ENCODE measurements at places on chromosomes 1 and 21.

DNA sequence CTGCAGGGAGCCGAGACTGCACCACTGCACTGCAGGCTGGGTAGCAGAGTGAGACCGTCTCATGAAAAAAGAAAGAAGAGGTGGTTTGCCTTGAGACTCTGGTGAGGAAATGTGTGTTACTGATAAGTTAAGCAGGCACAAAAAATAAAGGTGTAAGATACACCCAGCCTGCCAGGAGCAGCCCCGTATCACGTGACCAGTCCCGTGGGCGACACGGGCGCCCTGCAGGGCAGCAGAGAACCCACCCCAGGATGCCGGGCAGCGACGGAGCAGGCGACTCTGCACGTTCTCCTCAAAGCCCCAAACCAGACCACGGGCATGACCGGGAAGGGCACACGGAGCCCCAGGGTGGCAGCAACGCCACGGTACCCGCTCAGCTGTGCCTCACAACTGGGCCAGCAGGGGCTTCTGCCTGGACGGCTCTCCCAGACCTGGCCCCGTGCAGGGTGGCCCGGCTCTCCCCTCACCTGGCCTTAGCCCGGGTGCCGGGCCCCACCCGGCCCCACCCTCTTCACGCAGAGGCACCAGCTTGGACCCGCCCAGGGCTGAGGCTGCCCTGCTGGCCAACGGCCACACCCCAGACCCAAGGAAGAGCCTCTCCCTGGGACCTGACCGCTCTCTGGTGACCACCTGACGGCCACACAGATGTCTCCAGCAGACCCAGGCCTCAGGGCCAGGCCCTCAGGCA lies 8.1 kb upstream of the TNFRSF4 start:
- DNase-seq, result no peak

GRCh38 chr1:110771245-110772022 lies 96.7 kb upstream of the KCNA3 start:
- no peak for DNase-seq

DNA sequence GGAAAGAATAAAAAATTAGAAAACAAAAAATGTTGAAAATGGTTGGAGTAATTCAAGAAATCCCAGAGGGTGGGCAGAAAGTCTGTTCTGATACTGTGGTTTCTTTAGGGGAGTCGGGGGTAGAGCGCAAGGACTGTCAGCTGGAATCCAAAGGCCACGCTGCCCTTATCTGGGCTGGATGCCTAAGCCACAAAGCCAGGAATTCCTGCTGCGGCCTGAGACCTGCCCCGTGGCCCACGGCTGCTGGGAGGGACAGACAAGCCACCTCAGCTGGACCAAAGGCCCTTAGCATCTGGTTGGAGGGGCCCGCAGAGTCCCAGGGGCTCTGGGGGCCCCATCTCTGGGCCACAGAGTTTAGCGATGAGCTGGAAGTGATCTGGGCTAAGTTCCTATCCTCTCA lies 60.2 kb downstream of the DMRTB1 start:
- DNase-seq, result no peak

- no peak for DNase-seq
These were observed 9.4 kb upstream of the SEC16B start for GRCh38 chr1:177979272-177979671.

DNA sequence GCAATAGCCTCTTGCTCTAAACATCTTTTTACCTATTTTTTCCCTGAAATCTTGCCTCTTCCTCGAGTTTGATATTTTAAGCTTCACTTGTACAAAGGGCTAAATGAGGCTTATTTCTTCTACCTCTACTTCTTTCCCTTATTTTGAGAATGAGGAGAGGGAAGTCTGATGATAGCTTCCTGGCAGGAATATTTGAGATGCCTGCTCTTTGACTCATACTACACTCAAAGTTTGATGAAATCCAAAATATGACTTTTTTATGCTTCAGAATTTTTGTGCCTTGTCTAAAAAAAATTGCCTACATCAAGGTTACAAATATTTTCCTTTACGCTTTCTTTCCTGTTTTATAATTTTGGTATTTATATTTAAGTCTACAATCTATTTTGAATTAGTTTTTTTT lies 624.4 kb upstream of the PLXNA2 start:
- no peak for DNase-seq

GRCh38 chr1:202632241-202632640 lies 78.0 kb downstream of the SYT2 start:
- DNase-seq, result no peak

GRCh38 chr21:14771593-14771992 lies 225.5 kb upstream of the SAMSN1 start:
- DNase-seq, result no peak

GRCh38 chr1:230487773-230488428 lies 61.8 kb upstream of the PGBD5 start:
- no peak for DNase-seq

- peak; percentile 51 for DNase-seq
These were observed 669 bp downstream of the XPR1 start for GRCh38 chr1:180632326-180633056.

GRCh38 chr1:61370913-61371279 lies 288.5 kb downstream of the NFIA start:
- no peak for DNase-seq

DNA sequence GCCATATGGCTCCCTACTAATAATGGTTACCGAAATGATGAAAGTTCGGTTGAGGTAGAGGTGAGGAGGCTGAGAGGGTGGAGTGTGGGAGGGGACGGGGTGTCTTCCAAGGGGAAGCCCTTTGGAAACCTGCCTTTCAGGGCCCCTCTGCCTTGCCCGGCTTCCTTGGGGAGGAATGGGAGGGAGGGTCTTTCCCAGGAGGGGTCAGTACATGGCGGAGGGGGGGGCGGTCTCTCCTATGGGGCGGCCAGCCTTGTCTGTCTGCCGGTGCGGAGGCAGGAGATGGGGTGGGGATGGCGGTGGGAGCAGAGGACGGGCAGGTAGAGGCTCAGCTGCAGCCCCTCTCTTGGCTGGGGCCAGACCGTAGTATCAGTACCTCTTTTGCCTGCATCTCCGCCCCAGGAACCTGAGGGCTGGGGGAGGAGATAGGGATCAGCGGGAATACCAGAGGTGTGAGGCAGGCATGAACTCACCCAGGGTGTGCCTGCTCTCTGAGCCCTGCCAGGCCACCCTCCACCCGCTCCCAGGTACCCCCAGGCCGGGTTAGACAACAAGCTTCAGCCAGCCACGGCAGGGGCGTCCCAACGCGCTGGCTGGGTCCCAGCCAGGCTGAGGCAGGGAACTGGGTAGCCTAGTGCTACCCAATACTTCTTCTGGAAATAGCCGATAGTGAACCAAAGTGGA lies 79.4 kb upstream of the POU3F1 start:
- no peak for DNase-seq

DNA sequence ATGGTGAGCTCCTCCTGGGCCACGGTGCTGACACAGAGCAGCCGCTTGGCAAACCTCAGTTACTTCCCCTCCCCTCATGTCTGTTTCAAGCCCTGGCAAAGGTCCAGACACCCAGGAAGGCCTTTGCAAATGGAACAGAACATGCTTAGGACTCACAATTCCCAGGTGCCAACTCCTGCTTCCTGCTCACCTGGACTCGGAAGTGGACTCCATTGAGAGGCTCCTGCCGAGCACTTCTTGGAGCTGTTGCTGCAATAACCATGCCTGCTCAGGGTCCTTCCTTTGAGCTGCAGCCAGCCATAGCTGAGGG lies 10.7 kb downstream of the DCST2 start:
- DNase-seq, result no peak

DNA sequence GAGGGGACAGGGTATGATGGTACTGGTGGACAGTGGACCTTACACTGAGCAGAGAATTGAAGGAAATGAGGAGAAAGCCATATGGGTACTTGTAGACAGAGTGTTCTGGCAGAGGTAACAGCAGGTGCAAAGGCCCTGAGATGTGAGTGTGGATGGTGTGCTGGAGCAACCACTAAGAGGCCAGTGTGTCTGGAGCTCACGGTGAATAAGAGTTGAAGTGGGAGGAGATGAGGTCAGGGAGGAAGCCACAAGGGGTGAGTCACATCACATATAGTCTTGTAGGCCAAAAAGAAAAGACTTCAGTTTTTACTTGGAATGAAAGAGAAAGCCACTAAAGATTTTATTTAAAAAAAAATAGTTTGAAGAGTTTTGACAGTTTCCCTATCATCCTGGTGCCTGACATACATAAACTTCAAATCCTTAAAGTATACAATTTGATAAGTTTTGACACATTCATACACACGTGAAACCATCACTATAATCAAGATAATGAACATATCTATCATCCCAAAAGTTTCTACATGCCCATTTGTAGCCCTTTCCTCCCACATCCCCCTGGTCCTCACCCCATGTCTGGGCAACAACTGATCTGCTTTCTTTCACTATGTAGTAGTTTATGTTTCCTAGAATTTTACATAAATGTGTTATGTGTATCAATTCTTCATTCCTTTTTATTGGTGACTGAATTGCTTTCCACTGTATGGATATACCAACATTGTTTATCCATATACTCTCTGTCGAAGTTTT lies 148.4 kb downstream of the GPATCH2 start:
- DNase-seq, result no peak

- DNase-seq, result no peak
These were observed 5.5 kb upstream of the IFNGR2 start for GRCh38 chr21:33397717-33398116.

- no peak for DNase-seq
These were observed 43.9 kb upstream of the FOXO6 start for GRCh38 chr1:41317361-41317760.

DNA sequence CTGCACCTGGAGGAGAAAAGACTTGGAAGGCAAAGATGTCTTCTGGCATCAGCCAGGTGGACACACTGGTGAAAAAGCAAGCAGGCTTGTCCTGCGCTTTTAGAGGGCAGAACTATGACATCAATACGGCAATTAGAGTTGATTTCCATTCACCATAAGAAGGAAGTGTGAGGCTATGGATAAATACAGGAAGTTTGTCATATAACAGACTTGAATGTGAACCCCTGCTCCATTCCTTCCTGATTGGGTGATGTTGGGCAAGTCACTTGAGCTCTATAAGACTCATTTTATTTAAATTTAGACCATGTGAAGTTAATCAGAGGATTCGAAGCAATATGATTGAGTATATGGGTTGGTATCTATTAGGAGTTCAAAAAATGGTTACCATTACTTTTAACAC lies 137.8 kb downstream of the PLPP3 start:
- no peak for DNase-seq

DNA sequence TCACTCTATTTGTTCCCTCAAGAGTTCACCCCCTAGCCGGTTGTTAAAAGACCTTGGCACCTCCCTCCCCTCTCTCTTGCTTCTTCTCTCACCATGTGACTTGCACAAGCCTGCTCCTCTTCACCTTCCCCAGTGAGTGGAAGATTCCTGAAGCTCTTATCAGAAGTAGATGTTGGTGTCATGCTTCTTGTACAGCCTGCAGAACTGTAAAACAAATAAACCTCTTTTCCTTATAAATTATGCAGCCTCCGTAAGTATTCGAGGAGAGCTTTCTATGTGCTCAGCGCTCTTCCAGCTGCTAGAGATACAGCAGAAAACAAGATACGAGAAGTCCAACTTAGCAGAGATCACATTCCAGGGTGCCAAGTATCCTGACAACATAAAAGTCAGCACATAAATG lies 147.0 kb upstream of the RUNX1 start:
- DNase-seq, result no peak

GRCh38 chr1:73516451-73516850 lies 681.5 kb downstream of the LRRIQ3 start:
- no peak for DNase-seq

GRCh38 chr21:34252751-34253150 lies 111.1 kb upstream of the KCNE2 start:
- DNase-seq, result no peak

- no peak for DNase-seq
These were observed 3.2 kb downstream of the NRDC start for GRCh38 chr1:51875291-51875772.

GRCh38 chr1:1050577-1051052 lies 23.5 kb downstream of the RNF223 start:
- DNase-seq, result no peak

DNA sequence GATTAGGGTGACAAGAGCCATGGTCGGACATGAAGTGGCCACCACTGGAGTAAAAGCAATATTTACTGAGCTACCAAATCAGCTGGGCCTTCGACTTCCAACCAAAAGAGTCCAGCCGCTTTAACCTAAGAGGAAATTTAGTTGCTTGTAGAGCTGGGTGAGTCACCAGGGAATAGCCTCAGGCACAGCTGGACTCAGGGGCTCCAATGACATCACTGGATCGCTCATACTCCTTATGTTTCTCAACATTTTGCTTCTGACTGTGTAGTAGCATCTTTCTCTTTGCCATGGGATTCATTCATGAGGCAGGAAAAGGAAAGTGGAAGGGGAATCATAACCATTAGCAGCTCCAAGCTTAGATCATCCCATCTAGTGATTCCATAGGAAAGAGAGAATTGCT lies 664.4 kb downstream of the MATN1 start:
- no peak for DNase-seq

- DNase-seq, result no peak
These were observed 1.2 kb upstream of the LELP1 start for GRCh38 chr1:153202006-153202405.

DNA sequence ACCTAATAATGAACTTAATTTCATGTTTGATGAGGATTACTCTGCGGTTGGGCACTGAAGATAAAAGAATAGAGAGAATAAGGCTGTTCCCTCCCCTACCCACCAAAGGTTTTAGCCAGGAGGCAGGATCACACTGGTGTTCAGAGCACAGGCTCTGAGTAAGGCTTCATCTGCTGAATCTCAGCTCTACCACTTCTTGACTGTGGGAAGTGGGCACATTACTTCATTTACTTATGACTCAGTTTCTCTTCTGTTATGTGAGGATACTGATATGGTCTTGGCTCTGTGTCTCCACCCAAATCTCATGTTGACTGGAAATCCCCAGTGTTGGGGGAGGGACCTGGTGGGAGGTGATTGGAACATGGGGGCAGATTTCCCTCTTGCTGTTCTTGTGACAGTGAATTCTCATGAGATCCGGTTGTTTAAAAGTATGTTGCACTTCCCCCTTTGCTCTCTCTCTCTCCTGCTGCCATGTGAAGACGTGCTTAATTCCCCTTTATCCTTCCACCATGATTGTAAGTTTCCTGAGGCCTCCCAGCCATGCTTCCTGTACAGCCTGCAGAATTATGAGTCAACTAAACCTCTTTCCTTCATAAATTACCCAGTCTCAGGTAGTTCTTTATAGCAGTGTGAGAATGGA lies 79.7 kb downstream of the SMYD2 start:
- DNase-seq, result no peak

- DNase-seq, result no peak
These were observed 8.4 kb upstream of the SMYD3 start for GRCh38 chr1:246515390-246516005.
